Mesothelial cell of epicardium (in vitro differentiated cells): ENCODE measurements at places on chromosomes 1 and 21. TPM values are rescaled to one million over a fixed set of nuclear protein-coding genes. Genes with fewer than 3 reads are reported as not detected.

The AVPR1B gene
- not detected in 3 replicates for total RNA-seq

The C8A gene
- not detected in 3 replicates for total RNA-seq

DNA sequence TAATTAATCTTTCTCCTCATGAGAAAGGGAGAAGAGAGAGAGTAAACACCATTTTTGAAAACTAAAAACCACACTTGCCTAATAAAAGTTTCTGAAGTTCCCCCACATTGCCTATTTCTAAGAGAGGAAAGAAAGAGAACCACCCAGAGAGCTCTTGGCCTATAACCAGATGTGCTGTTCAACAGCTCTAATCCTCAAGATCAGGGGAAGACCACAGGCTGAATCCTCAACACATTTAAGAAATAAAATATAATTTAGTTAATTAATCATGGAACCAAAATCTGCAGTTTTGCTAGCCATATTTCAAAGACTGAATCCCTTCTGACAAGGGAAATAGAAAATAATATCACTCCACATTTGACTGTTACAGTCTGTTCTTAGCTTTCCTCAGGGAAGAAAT is 11.9 kb downstream of the PRRX1 start:
- H3K27ac ChIP-seq = no peak overlapping the region
- no peaks in the 10 kb centered on the region for H3K36me3 ChIP-seq
- no peak for DNase-seq
- peaks cover 14% of the 10 kb centered on the region for H3K4me1 ChIP-seq
- H3K4me3 ChIP-seq = no peak overlapping the region
- H3K27me3 ChIP-seq = peaks cover 50% of the 10 kb centered on the region

DNA sequence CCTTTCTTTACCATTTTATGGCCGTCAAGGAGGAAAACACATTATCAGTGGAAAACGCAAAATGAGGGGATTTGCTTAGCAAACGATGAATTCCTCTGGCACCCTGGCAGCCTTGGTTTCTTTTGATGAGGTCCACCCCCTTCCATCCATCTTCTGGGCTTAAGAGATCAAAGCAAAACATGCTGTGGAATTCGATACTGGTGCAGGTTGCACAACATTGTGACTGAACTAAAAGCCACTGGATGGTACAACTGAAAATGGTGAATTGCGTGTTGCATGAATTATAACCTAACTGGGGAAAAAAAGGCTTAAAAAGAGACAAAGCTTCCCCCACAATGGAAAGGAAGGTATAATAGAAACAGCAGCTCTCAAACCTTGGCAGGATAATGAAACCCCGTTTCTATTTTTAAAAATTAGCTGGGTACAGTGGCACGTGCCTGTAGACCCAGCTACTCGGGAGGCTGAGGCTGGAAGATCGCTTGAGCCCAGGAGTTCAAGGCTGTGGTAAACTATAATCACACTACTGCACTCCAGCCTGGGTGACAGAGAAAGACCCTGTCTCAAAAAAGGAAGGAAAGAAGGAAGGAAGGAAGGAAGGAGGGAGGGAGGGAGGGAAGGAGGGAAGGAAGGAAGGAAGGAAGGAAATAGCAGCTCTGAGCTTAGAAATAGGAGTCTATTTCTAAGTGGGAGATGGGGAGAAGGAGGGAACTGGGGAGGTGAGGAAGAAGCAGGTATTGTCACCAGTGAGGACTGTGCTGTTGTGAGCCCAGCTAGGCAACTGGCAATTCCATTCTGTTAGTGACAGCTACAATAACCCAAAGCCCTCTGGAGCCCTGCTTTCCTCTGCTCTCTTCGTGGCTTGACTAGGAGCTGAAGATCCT is 29.0 kb upstream of the LGALS8 start:
- H3K36me3 ChIP-seq = no peaks in the 10 kb centered on the region
- peak; percentile 54 for DNase-seq
- no peaks in the 10 kb centered on the region for H3K27me3 ChIP-seq
- peak overlapping the region; percentile 39 for H3K4me3 ChIP-seq
- peaks cover 50% of the 10 kb centered on the region for H3K4me1 ChIP-seq

DNA sequence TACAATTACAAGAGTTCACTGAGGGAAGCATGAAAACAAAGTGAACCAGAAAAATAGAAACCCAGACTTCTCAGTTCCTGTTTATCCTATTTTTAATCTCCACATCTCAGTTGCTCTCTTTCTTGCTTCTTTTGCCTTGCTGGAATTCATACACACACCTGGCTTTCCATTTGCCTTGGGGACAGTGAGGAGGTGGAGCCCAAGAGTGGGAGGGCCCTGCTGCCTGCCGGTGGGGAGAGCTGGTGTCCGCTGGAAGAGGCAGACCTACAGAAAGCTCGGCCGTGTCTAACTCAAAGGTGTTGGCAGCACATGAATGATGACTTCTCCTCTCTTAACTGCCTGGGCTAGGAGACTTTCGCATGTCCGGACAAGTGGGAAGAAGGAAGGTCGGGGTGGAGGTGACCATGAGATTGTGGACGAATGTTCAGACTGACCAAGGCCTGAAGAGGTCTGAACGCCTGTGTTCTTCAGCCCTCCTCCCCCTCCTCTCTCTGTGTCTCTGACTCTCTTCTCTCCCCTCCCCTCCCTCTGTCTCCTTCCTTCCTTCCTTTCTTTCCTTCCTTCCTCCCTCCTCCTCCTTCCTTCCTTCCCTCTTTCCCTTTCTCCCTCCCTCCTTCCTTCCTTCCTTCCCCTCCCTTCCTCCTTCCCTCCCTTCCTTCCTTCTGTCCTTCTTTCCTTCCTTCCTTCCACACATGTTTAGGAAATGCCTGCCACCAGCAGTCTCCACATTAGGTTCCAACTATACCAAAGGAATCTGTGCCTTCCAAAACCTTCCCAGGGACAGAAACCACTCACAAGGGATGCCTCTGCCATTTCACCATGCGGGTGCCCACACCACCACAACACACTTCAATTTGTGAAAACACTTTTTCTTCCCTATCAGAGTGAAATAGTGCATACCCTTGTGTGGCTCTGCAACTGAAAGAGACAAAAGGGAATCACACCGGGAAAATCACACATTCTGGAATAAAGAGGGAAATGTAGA is 157.3 kb upstream of the RUNX1 start:
- no peaks in the 10 kb centered on the region for H3K36me3 ChIP-seq
- peak overlapping the region; percentile 81 for H3K27ac ChIP-seq
- no peak for DNase-seq
- H3K27me3 ChIP-seq = no peaks in the 10 kb centered on the region

GRCh38 chr1:93581917-93582850 is 99.5 kb downstream of the BCAR3 start:
- no peaks in the 10 kb centered on the region for H3K27me3 ChIP-seq
- DNase-seq = no peak
- no peaks in the 10 kb centered on the region for H3K36me3 ChIP-seq
- H3K4me3 ChIP-seq = no peak overlapping the region

- no peak for DNase-seq
- peaks cover 13% of the 10 kb centered on the region for H3K4me1 ChIP-seq
- no peak overlapping the region for H3K4me3 ChIP-seq
- H3K27ac ChIP-seq = no peak overlapping the region
- H3K36me3 ChIP-seq = peaks cover 59% of the 10 kb centered on the region
- H3K27me3 ChIP-seq = no peaks in the 10 kb centered on the region
Observed at GRCh38 chr1:183903101-183903500, 98.2 kb downstream of the RGL1 start.

DNA sequence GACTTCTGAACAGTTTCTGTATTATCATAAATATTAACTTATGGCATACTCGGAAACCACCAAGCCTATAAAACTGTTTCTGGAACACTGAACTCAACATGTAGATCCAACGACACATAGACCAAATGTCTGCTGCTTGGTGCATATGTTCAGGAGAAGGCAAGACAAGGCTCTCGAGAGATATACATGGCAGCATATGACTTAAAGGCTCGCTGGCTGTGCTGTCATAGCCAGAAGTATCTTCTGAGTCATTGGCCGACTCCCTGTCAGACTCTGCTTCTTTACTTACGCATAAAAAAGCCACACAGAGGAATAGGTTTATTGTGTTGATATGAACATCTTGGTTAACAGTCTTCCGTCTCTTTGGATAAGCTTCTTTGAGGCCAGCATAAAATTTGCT is 60.6 kb downstream of the LYST start:
- no peak for DNase-seq
- H3K36me3 ChIP-seq = no peaks in the 10 kb centered on the region
- H3K27ac ChIP-seq = no peak overlapping the region
- H3K4me3 ChIP-seq = no peak overlapping the region
- H3K27me3 ChIP-seq = peaks cover 9% of the 10 kb centered on the region

- no peak overlapping the region for H3K27ac ChIP-seq
- H3K4me3 ChIP-seq = no peak overlapping the region
- no peak for DNase-seq
- peaks cover 5% of the 10 kb centered on the region for H3K4me1 ChIP-seq
Observed at GRCh38 chr1:180560200-180560867, 1.6 kb downstream of the OVAAL start.

DNA sequence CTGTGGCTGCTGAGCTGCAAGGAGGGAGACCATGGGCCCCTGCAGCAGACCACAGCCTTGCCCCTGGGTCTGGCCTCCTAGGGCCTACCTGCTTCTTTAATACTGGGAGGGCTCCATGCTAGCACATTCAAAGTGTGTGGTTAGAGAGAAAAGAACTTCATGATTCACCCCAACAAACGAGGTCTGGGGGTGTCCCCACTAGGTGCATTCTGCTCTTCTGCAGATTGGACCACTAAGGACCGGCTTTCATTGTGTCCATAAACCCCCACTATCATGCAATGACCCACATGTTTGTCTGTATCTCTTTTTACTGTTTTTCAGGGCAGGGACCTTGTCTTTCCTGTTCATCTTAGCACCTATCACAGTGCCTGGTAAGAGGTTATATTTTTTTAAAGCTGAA is 185.4 kb downstream of the OMA1 start:
- H3K36me3 ChIP-seq = no peaks in the 10 kb centered on the region
- H3K27me3 ChIP-seq = peaks cover 12% of the 10 kb centered on the region
- no peak overlapping the region for H3K4me3 ChIP-seq
- no peaks in the 10 kb centered on the region for H3K4me1 ChIP-seq
- DNase-seq = no peak
- no peak overlapping the region for H3K27ac ChIP-seq
